HT-29 (cell line): ENCODE measurements at places on chromosomes 3 and 15. TPM values are rescaled to one million over a fixed set of nuclear protein-coding genes. Genes with fewer than 3 reads are reported as not detected.

- no peak for DNase-seq
Observed at GRCh38 chr3:69675786-69676530, 63.3 kb upstream of the MITF start.

Gene P2RY13
- total RNA-seq, result not detected in 2 replicates

Gene EHHADH
- 2.3 and 3.7 TPM in 2 replicates for total RNA-seq

GRCh38 chr3:193981504-193981903 is 154.4 kb upstream of the HES1 start:
- DNase-seq, result no peak

- no peak for DNase-seq
Observed at GRCh38 chr15:75570126-75570845, 8.8 kb downstream of the PTPN9 start.

Gene OCA2
- not detected in 2 replicates for total RNA-seq

DNA sequence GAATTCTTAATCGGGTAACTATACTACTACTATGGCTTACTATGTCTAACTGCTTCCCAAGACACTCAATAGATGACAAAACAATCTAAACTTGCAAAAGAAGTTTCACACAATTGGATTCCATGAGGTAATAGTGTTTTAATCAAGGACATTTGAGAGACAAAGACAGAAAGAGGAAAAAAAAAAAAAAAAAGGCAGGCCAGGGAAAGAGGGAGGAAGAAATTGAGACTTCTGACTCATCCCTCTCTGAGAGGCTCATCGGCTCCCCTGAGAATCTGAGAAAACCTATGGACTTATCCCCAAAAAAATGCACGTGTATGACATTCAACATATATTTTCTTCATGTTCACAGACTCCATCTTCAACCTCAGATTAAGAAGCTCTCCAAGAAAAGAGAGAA is 61.0 kb downstream of the SCAPER start:
- no peak for DNase-seq

GRCh38 chr15:77695961-77696582 is 63.4 kb upstream of the LINGO1 start:
- DNase-seq, result peak; percentile 55
